Nasal cavity respiratory epithelium epithelial cell of viscerocranial mucosa (primary cell): ENCODE measurements at places on chromosomes 1 and 21. TPM values are rescaled to one million over a fixed set of nuclear protein-coding genes. Genes with fewer than 3 reads are reported as not detected.

The AGMAT gene
- 0.93 and 1.4 TPM in 2 replicates for total RNA-seq

The HES4 gene
- 34.5 and 46.5 TPM in 2 replicates for total RNA-seq

The SELENON gene
- 6.8 and 38.2 TPM in 2 replicates for total RNA-seq

The ZBTB48 gene
- total RNA-seq, result 21.3 and 22.6 TPM in 2 replicates

The CADM3 gene
- not detected in 2 replicates for total RNA-seq
